Brain (organoid and tissue), 16 donors: ENCODE measurements at places on chromosomes 1 and 21. TPM values are rescaled to one million over a fixed set of nuclear protein-coding genes. Genes with fewer than 3 reads are reported as not detected.
A peak's percentile ranks its signal among the peaks of the same experiment; 100 is the strongest.

GJB4 gene
- polyA plus RNA-seq = not detected

L1TD1 gene
- polyA plus RNA-seq = not detected

NBPF26 gene
- 1.9 TPM for polyA plus RNA-seq

MAPKAPK2 gene
- polyA plus RNA-seq = 86.2 TPM

LY9 gene
- 0.15 TPM for polyA plus RNA-seq

LCE6A gene
- not detected for polyA plus RNA-seq

CHI3L1 gene
- polyA plus RNA-seq = 47.9 TPM

WNT2B gene
- polyA plus RNA-seq = 0.68 TPM

CHD5 gene
- polyA plus RNA-seq = 13.5 TPM

DNA sequence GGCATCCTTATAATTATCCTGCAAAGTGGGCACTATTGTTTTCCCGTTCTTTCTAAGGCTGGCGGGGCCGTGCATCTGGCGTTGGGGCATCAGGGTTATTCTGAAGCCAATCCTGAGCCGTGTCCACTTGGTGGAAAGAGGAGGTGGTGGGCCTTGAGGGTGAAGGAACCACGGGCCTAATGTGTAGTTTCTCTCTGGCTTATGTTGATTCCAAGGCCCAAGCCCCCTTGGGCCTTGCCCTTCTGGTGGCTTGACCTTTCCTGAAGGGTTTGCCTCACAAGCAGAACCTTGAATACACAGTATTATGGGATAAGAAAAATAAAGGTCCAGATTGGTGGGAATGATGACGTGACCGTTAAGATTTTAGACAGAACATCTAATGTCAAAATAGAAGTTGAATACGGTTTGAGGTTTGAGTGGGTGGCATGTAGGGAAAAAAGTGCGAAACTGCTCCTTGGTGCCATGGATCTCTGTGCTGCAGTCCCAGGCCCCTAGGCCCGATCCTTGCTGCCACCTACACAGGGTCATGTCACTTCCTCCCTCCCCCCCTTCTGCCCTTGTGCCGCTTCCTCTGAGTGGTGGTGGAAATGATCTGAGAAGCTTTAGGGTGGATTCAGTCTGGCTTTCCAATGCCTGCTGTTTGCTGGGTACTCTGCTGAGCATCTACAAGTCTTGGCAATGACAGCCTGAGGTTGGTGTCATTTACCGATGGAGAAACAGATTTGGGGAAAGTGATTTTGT, 90.5 kb downstream of the PRDM2 start:
- no peak for DNase-seq

GRCh38 chr1:223245411-223245810, 102.4 kb upstream of the TLR5 start:
- DNase-seq = no peak

DNA sequence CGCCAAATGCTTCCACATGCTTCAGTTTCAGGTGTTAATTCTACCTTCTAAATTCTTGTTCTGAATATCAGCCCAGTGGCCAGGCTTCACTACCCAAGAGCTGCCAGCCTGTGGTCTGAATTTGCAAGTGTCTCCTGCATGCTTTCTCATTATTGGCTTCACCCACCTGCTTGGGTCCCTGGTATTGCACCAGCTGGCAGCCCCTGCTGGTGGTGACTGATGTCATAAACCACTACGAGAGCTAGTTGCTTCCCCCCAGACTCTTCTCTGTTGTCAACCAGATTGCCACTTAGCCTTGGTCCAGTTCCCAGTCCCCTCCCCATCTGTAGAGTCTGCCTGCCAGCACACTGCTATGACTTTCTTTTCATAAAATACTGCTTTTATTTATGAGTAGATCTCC, 197.7 kb upstream of the DUSP10 start:
- DNase-seq = peak; percentile 98

DNA sequence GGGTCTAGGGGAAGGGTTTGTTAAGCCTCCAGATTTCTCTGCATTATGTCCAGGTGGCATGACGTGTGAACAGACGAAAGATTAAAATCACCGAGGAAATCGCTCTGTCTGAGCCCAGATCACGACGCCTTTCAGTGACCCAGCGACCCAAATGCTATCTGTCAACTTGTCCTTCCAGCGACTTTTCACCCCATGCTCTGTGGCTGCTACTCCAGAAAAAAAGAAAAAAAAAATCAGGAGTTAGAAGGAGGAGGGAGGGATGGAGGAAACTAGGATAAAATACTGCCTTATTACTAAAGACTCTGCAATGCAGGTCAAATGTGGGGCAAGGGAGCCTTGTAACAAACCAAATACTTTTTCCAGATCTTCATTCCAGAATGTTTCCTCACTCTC, 352.0 kb downstream of the NUF2 start:
- DNase-seq = no peak

- peak; percentile 74 for DNase-seq
Observed at GRCh38 chr1:205477759-205478247, 22.0 kb upstream of the BLACAT1 start.

GRCh38 chr1:184156521-184157393, 105.2 kb downstream of the TSEN15 start:
- no peak for DNase-seq

GRCh38 chr1:23980728-23981070, 572 bp upstream of the SRSF10 start:
- DNase-seq = no peak

- no peak for DNase-seq
Observed at GRCh38 chr21:35222541-35222941, 173.4 kb upstream of the RUNX1 start.

GRCh38 chr1:173341307-173341706, 134.2 kb upstream of the TNFSF4 start:
- DNase-seq = no peak
